ENCODE measurements at places on chromosomes 6 and 20.

GRCh38 chr6:37188962-37189510, 19.1 kb downstream of the PIM1 start:
- DNase-seq, result no peak
- no peaks in the 10 kb centered on the region for H3K27me3 ChIP-seq
- peaks cover 19% of the 10 kb centered on the region for H3K36me3 ChIP-seq
- H3K4me1 ChIP-seq, result peaks cover 68% of the 10 kb centered on the region
- H3K4me3 ChIP-seq, result no peak overlapping the region

GRCh38 chr6:40950986-40951698, 87.9 kb downstream of the UNC5CL start:
- no peak for DNase-seq
- no peak overlapping the region for H3K4me3 ChIP-seq
- H3K36me3 ChIP-seq, result no peaks in the 10 kb centered on the region
- peaks cover 9% of the 10 kb centered on the region for H3K4me1 ChIP-seq
- no peak overlapping the region for H3K27ac ChIP-seq

- no peak for DNase-seq
- no peaks in the 10 kb centered on the region for H3K36me3 ChIP-seq
- H3K4me3 ChIP-seq, result no peak overlapping the region
- no peak overlapping the region for H3K27ac ChIP-seq
- no peaks in the 10 kb centered on the region for H3K27me3 ChIP-seq
- H3K4me1 ChIP-seq, result no peaks in the 10 kb centered on the region
Observed at GRCh38 chr6:66964216-66964615, 1257.2 kb upstream of the EYS start.

GRCh38 chr6:8821981-8822381, 386.6 kb upstream of the SLC35B3 start:
- H3K36me3 ChIP-seq, result no peaks in the 10 kb centered on the region
- DNase-seq, result no peak
- no peaks in the 10 kb centered on the region for H3K4me1 ChIP-seq
- H3K27me3 ChIP-seq, result no peaks in the 10 kb centered on the region
- no peak overlapping the region for H3K27ac ChIP-seq
- no peak overlapping the region for H3K4me3 ChIP-seq

DNA sequence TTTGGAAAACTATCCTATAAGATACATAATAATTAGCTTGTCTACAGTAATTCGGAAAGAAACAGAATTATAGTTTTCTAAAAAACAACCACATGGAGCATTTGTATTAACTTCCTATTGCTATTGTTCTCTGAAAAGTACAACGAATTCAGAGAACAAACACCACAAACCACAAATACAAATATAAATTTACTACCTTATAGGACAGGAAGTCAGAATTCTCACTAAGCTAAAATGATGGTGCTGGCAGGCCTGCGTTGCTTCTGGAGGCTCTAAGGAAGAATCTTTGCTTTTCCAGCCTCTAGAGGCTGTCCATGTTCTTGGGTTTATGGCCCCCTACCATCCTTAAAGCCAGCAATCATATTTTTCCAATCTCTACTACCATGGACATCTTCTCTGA, 173.6 kb upstream of the TCF21 start:
- peaks cover 8% of the 10 kb centered on the region for H3K4me1 ChIP-seq
- H3K27ac ChIP-seq, result no peak overlapping the region
- H3K27me3 ChIP-seq, result peaks cover 8% of the 10 kb centered on the region
- no peaks in the 10 kb centered on the region for H3K36me3 ChIP-seq

GRCh38 chr6:168264593-168265335, 54.8 kb downstream of the DACT2 start:
- no peak overlapping the region for H3K27ac ChIP-seq
- no peaks in the 10 kb centered on the region for H3K27me3 ChIP-seq
- H3K4me3 ChIP-seq, result no peak overlapping the region
- no peak for DNase-seq

DNA sequence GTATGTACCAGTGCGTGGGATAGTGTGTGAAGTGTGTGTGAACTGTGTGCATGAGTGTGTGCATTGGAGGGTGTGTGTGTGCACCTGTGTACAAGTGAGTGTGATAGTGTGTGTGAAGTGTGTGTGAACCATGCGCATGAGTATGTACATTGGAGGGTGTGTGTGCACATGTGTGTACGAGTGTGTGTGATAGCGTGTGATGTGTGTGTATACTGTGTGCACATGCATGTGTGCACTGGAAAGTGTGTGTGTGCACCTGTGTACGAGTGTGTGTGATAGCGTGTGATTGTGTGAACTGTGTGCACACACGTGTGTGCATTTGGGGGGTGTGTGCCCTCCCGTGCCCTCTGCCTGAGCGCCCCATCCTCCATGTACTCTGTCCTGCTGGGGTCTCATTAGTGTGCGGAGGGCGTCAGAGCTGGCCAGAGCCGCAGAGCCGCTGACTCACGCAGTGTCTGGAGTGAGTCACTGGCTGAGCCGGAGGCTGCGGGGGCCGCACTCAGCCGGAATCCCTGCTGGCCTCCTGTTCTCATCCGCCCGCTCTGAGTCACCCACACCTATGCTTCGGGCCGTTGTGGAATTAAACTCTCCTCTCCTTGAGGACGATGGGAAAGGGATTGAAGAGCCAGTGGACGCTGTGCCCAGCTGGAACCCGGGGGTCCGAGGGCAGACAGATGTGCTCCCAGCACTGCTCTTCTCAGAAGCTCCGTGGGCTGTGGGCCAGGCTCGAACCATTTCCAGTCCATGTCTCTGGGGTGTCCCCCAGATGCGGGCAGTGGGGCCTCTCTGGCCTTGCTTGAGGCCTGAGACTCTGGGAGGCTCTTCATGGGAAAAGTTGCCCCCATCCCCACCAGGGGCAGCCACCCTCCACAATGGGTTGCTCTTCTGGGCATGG, 27.3 kb upstream of the STX16 start:
- H3K27me3 ChIP-seq, result peaks cover 1% of the 10 kb centered on the region
- no peak overlapping the region for H3K27ac ChIP-seq
- no peak for DNase-seq
- H3K4me1 ChIP-seq, result peaks cover 1% of the 10 kb centered on the region

DNA sequence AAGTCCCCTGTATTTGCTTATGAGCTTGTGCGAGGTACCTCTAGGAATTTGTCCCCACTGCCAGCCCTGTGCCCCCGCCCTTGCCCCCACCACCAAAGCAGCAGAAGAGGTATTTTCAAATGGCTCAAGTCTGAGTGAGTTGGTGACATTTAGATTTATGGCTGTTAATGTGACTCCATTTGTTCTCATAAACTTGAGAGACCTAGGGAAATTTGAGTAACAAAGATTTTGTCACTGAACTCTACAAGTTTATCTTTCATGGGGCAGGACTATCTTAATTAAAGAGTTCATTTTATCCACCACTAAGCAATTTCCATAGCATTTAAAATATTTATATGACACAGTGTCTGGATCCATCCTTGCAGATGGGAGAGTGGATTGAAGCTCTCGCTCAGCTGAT, 108.5 kb downstream of the PRND start:
- H3K27ac ChIP-seq, result no peak overlapping the region
- H3K36me3 ChIP-seq, result no peaks in the 10 kb centered on the region
- no peak for DNase-seq
- H3K4me1 ChIP-seq, result no peaks in the 10 kb centered on the region
